ENCODE measurements at places on chromosomes 11 and 22.

DNA sequence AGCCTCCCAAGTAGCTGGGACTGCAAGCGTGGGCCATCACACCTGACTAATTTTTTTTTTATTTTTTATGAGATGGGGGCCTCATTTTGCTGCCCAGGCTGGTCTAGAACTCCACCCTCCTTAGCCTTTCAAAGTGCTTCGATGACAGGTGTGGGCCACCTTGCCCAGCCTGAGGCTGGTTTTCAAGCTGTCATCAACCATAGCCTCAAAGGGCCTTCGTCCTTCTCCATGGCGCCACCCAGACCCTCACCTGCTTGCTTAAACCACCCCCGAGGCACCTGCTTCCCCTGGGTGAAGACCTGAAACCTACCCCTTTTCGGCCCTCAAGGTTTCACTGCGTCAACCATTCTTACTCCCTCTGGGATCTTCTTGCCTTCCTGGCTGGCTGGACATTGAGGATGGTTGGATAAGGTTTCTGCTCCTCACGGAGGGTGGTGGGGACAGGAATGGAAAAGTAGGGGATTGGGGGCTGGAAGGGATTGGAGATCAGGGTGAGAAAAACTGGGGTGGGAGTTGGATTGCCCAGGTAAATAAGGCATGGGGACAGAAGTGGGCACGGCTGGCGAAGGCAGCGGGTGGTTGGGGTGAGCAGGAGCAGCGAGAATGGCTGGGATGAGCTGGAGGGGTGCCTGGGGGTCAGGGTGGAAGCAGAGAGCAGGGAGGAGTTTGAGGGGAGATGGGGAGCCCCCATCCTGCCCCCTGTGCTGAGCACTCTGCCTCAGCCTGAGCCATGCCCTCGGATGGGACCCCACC, 2.8 kb upstream of the ACR start:
- no peak for DNase-seq

GRCh38 chr22:30036656-30037055, 43.6 kb upstream of the HORMAD2 start:
- no peak for DNase-seq

DNA sequence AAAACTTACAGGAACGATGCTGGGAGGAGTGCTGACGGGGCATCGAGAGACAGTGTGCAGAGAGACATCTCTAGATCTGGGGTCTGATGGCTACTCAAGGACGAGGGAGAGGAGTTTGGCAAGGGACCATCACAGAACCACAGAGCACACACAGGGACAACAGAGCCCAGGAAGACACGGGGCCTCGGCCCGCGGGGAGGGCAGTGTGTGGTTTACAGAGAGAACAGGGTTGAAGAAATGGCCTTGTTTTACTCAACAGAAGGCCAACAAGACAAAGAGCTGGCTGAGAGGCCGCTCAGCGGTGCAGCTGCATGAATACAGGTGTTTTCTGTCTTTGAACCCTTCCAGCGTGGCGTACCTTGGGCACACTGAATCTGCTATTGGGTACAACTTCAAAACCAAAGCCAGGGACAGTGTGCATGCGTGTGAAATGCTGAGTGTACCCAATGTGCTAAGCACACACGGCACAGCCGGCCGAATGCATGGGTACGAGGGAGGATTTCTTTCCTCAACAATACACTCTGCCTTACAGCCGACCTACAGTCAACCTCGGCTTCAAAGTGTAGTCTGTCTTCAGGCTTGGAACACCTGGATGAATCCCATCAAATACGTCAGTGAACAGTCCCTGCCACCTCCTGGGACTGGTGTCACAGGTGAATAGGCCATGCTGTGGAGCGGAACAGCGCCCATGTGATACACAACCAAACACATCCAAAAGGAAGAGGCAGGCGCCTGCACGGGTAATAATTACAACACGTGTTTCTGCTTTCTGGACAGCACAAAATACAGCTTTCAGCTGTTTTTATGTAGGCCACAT, 20.7 kb upstream of the BID start:
- no peak for DNase-seq

DNA sequence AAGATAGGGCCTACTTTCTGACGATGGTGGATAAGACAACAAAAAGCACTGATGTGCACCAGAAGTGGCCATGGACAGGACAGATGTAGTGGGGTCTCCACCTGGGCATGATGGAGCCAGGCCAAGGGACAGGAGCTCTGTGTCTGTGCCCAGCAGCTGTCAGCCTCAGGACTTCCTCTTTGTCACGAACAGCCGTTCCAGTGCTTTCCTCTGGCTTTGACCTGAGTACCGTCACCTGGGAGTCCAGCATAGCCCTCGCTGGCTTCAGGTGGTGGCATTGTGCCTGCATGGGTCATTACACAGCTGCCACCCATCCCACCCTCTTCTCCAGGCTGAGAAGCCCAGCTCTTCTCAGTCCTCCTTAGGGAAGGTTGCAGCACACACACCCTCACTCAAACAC, 137.8 kb downstream of the GRIK4 start:
- DNase-seq: no peak

- DNase-seq: no peak
Observed at GRCh38 chr22:30413745-30414524, 11.6 kb upstream of the MTFP1 start.

DNA sequence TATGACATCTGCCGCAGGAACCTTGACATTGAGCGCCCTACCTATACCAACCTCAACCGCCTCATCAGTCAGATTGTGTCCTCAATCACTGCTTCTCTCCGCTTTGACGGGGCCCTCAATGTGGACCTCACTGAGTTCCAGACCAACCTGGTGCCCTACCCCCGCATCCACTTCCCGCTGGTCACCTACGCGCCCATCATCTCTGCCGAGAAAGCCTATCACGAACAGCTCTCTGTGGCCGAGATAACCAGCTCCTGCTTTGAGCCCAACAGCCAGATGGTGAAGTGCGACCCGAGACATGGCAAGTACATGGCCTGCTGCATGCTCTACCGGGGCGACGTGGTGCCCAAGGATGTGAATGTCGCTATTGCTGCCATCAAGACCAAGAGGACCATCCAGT, 16.0 kb downstream of the TUBA8 start:
- DNase-seq: no peak

GRCh38 chr22:19705181-19705934, 8.9 kb upstream of the SEPTIN5 start:
- no peak for DNase-seq

DNA sequence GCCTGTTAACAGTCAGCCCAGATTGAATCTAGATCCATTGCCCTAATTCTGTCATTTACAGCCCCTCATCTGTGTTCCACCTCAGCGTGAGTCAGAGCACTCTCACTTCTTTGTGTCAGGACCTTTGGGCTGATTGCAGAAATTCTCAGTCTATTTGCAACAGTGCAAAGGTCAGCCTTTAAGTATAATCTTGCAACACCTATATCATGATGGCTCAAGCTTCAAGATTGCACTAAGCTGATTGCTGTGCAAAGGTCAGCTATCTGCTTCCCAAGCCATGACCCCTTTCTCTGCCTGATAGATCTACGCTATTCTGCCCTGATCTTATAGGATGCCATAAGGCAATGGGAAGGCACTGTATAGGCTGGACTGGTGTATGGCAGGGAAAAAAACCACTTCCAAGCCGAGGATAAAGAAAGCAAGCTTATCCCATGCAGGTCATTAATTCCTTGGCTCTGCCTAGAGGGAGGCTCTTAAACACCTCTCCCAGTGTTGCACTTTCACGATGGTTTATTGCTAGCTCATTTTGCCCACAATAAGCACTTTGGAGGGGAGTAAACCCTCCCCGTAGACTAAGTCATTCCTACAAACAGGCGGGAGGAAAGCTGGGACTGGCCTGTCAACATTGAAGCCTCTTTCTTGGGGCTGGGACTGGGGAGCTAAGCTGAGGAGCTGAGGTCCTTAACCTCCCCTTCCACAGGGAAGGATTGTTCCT, 100.6 kb downstream of the RRAS2 start:
- DNase-seq: no peak

- DNase-seq: no peak
Observed at GRCh38 chr11:130001461-130002351, 929 bp downstream of the PRDM10 start.

- no peak for DNase-seq
Observed at GRCh38 chr11:17579451-17579850, 32.4 kb downstream of the OTOG start.

- DNase-seq: no peak
Observed at GRCh38 chr11:121553806-121554205, 101.0 kb upstream of the SORL1-AS1 start.

DNA sequence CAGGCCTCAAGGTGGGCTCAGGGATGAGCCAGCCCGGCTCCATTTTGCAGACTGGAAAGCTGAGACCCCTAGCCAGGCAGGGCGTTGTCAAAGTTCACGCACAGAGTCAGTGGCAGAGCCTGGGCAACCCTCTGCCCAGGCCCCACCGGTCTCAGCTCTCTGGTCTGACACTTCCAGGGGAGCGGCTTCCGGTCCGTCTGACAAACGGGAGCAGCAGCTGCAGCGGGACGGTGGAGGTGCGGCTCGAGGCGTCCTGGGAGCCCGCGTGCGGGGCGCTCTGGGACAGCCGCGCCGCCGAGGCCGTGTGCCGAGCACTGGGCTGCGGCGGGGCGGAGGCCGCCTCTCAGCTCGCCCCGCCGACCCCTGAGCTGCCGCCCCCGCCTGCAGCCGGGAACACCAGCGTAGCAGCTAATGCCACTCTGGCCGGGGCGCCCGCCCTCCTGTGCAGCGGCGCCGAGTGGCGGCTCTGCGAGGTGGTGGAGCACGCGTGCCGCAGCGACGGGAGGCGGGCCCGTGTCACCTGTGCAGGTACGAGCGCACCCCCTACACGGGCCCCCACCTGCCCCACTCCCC, 36.0 kb downstream of the CD6 start:
- DNase-seq: no peak

- DNase-seq: peak; percentile 26
Observed at GRCh38 chr22:45441138-45441537, 27.6 kb downstream of the RIBC2 start.

DNA sequence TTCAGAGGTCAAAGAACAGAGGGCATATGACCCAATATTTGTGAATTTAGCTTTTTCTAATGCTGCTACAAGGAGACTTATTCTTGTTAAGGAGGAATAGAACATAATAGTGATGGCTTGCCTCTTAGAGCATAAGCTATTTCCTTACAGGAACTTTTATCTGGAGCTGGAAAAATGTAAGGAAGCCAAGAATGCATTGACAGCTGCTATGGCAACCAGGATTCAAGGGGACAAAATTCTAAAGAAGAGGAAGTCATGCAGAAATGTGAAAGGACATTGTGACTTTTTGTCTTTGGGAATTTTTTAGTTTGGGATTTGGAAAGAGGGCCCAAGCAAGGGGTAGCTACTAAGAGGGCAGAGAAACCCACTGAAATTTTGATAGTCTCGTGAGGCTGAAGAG, 51.1 kb downstream of the EHF start:
- DNase-seq: no peak

DNA sequence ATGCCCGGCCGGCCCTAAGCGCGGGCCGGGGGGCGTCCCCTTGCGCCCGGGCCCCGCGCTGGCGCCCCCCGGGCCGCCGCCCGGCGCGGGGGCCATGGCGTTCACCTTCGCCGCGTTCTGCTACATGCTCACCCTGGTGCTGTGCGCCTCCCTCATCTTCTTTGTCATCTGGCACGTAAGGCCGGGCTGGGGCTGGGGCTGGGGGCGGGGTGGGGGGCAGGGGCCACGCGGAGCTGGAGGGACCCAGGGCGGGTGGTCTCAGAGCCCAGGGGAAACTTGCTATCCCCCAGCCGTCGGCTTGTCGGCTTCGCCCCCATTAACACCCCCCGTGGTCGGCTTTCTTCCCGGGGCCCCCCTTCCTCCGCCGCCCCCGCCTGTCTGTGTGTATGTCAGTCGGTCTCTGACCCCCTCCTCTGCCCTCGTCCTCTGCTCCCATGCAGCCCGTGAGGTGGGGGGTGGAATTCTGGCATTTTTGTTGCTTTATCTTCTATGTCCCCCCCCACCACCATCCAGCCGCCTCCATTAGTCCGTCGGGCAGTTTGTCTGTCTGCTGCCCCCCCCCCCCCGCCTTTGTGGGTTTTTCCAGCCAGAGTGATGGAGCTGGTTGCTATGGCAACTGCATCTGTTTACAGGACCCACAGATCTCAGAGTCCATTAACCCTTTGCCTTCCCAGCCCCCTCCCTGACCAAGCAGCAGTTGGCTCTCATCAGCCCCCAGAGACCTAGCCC, 552 bp downstream of the CNIH2 start:
- no peak for DNase-seq

- no peak for DNase-seq
Observed at GRCh38 chr11:47241841-47242301, 6.7 kb downstream of the ACP2 start.

DNA sequence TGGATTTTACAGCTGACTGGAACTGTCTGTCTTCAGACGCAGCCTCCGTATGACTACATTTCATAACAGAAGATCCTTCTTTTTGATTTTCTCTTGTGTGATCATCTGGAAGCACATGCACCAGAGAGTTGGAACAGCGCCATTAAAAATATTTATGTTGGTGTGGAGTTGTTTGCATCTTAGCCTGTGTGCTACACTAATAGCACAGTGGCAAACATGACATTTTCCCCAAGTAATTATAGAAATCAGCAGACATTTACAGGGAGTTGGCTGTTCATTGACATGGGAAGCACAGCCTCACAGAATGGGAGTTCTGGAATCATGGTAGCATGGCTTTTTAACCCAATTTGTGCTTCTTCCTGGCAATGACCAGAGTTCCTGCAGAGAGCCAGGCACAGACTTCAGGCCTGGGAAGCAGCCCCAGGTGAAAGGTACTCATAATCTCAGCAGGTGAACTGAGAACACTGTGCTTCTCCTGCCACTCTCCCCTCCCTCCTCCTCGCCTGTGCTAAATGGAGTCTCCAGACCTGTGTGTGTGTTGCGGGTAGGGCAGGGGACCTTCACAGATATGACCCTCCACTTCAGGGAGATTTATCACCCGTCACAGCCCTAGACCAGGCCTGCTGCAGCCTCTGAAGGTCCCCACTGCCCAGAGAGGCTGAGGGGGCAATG, 82.8 kb upstream of the PLET1 start:
- no peak for DNase-seq

- no peak for DNase-seq
Observed at GRCh38 chr22:19494676-19495173, 15.0 kb downstream of the CDC45 start.

DNA sequence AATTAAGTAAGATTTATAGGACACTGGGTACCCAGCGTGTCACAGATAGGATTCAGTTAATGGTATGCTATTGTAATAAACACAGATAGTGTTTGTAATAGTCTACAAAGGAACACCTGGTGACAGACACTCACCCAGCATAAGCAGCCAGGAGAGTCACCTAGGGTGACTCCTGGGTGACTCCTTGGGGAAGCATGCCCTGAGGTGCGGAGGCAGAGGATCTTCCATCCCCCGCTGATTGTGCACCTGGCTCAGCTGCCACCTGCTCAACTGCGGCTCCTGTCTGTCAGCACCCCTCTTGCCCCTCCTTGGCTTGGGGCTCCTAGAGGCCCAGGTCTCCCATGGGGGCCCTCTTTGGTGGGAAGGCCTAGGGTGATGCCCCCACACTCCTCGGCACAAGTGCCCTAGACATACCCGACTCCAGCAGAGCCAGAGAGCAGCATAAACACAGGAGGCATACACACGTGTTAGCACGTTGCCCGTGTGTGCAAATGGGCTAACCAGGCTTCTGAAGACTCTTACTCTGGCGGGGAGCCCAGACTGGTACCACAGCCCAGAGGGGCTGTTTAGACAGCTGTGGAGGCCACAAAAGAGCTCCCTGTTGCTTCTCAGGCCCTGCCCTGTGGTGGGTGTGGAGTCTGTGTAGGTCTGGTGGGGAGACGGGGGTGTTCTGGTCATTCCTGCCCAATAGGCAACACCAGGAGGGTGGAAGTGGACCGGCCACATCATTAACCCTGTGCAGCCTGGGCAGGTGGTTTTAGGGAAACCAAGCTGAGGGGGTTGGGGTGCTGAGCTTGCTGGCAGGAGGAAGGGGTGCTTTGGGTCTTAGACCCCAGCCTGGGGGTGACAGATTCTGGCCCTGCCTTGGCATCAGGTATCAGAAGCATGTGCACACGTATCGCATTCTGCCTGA, 3.0 kb downstream of the INPPL1 start:
- DNase-seq: no peak
